8988T (cell line): ENCODE measurements at places on chromosomes 1 and 21.
A peak's percentile ranks its signal among the peaks of the same experiment; 100 is the strongest.

- peak; percentile 66 for DNase-seq
Measured at GRCh38 chr1:23177438-23178380, 9.1 kb upstream of the LUZP1 start.

GRCh38 chr21:35048706-35049617 is at the start of gene RUNX1:
Gene RUNX1, minus strand, starts transcription at chr21:35049302.
- DNase-seq, result no peak

DNA sequence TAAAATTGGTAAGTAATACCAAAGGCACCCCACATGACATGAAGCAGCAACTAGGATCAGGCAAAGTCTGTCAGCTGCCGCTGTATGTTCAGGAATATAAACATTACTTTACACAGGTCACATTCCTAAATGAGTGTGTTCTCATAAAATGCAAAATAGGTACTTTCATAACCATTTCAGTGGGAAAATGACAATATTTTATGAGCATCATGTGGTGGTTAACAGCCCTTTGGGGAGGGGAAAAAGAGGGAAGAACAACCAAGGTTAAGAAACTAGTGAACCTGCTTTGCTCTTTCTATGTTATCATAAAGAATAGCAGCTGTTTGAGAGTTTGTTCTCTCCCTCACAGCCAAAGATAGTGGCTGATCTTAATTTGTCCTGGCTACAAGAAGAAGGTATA is 105.4 kb upstream of the LBR start:
- DNase-seq, result no peak

- DNase-seq, result peak; percentile 9
Measured at GRCh38 chr1:68111519-68112436, 61.4 kb upstream of the DIRAS3 start.

DNA sequence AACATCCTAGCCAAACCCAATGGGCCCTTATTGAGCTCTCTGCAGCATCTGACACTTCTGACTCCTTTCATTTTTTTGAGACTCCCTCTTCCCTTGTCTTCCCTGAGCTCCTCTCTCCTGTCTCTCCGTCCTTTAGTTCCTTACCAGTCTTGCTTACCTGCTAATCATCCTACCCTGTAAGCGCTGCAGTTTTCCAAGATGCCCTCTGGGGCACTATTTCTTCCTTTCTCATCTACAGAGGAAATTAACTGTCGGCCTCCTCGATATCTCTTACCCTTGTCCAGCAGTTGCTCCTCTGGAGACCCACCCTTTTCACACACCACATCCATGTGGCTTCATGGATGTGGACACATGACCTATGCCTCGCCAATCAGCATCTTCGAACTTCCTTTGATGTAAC is 6.8 kb downstream of the GPR161 start:
- DNase-seq, result no peak

DNA sequence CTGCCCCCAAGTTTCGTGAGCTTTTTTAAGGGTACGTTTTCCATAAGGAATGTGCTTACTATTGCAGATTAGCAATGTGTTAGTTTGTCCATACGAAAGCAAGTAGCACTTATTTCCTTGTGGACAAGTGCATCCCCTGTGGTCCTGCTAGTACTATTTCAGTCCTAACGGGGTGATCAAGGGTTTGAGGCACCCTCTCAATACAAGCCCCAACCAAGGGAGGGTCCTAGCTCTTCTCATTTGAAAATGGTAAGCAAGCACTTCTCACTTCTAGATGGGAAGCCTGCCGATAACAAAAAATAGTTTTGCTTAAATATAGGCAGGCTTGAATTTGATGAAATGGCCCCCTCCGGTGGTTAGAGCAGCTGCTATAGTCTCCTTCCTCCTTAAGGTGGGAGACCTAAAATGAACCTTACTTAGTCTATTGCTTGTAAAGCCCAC is 64.0 kb upstream of the HMCN1 start:
- no peak for DNase-seq

GRCh38 chr1:183301239-183301638 is 115.2 kb downstream of the LAMC2 start:
- no peak for DNase-seq

GRCh38 chr1:30744060-30744756 is 13.4 kb downstream of the LAPTM5 start:
- no peak for DNase-seq

DNA sequence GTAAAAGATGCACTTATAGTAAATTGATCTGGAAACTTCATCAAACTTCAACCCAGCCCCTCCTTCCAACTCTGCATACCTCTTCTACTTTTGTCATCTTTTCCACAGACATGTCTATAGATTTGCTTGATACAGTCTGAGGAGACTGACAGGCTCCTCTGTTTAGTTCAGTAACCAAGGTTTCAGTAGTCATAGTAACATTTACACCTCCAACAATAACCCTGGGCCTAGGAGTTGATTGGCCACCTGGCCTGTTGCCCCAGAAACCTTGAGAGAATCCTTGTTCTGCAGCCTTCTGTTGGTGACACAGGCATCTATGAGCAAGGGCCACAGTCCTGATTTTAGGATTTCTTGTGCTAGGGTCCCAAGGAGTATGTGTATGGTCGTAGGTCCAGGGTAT is at the start of gene CFAP141:
Gene CFAP141, minus strand, starts transcription at position 138 of the 400 bp plus-strand sequence. Its CDS starts 26 bp downstream, at position 112.
- DNase-seq, result no peak

DNA sequence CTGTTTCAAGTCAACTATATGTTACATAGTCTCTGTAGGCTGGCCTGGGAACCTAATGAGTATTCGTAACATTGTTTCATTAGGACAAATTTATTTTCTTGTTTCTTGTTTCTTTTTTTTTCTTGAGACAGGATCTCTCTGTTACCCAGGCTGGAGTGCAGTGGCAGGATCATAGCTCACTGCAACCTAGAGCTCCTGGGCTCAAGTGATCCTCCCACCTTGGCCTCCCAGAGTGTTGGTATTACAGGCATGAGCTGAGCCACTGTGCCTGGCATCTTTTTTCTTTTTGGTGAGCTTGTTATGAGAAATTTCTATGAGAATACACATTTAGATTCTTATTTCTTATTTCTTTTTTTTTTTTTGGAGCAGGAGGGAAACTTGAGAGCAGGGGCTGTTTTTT is 6.8 kb downstream of the CENPS start:
- DNase-seq, result no peak

- DNase-seq, result no peak
Measured at GRCh38 chr1:229535230-229535629, 23.3 kb downstream of the ABCB10 start.

GRCh38 chr1:74504125-74504932 is 8.1 kb downstream of the LRRC53 start:
- DNase-seq, result no peak

GRCh38 chr1:94056171-94056570 is 64.8 kb downstream of the ABCA4 start:
- DNase-seq, result no peak

DNA sequence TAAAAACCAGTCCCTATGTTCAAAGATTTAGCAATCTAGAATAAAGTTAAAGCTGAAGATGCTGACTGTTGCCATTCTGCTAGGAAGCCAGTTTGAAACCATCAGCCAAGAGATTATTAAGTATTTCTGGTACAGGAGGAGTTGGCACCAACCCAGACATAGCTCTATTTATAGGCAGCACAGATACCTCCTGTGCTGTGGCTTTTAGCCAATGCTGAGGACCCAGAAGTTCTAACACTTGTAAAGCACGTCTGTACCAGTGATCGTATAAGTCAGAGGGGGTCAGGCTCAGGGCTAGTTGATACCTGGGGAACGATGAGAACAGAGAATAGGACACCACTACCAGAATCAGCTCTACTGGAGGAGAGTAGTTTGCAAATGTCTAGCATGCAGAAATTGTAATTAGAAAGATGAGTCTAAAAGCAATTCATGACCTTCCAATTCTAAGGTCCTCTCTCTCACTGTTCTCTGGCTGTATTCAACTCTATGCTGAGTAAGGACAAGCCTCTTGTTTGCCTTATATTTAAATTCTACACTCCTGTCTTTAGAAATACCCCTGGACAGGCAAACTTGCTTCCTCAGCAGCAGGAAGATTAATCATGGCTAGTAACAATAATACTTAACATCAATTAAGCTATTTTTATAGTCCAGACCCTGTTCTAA is 96.8 kb upstream of the PALMD start:
- DNase-seq, result no peak

DNA sequence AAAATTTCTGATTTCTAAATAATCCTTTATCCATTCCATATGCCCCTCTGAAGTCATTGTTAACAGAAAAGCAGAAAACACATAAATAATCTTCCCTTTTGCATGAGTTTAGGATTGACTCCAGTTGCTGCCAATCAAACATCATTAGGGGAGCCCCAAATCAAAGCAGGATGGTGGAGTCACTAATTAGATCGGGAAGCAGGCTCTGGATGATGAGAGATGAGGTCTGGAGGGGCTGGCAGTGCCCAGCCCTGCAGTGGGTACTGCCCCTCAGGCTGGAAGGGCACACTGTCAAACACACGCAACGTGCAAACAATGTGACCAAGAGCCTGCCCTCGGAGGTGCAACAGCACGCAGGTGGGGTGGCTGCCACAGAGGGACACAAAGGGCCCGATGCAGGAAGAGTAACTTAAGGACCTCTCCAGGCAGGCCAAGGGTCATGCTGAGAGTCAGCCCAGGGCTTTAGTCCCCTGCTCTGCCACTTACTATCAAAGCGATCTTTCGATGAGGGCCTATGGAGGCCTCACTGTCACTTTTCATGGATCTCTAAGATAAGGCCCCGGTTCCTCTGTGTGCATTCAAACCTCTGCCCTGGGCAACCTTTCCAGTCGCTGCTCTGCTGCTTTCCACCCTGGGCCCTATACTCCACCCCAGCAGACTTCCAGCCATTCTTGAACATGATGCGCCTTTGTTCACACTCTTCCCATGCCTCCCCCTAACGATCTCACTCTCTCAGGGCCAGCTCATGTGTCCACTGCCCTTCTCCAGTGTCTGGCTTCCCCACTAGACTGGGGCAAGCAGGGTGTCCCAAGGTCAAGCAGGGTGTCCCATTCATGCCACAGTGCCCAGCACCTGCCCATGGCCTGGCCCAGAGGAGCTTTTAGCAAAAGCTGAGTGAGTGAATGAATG is 98.9 kb downstream of the DMRTB1 start:
- DNase-seq, result no peak

DNA sequence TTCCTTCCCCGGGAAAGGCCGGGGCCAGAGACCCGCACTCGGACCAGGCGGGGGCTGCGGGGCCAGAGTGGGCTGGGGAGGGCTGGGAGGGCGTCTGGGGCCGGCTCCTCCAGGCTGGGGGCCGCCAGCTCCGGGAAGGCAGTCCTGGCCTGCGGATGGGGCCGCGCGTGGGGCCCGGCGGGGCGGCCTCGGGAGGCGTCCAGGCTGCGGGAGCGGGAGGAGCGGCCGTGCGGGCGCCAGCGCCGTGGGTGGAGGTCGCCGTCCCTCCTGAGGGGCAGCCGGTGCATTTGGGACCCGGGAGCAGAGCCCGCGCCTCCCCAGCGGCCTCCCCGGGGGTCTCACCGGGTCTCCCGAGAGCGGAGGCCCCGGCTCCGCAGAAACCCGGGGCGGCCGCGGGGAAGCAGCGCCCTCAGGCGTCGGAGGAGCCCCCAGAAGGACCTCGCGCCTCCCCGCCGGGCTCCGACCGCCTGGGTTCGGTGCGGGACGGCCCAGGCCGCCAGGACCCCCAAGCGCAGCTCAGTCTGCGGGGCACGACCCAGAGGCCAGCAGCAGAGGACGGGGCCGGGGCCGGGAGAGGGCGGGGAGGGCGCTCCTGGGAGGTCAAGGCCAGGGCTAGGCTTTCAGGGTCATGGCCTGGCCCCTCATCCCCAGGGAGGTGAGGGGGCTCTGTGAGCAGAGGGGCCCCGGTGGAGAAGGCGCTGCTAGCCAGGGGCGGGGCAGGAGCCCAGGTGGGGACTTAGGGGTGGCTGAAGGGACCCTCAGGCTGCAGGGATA is 7.2 kb upstream of the SLX9 start:
- DNase-seq, result peak; percentile 87

DNA sequence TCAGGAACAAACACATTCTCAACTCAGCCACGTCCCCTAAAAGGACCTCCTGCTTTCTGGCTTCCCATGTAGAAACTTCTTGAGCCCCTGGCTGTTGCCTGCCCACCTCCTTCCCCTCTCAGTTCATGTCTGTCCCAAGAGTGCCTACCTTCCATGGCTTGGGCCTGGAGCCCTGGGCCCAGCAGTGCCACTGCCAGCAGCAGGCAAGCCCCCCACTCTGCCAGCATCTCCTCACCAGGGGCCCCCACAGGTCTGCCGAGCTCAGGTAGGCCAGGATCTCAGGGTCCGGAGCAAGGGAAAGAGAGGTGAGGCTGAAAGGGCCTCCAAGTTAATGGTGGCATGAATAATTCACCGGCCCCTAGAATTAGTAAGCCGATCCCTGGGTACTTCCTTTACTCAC is at the start of gene CDCP2:
Gene CDCP2, minus strand, starts transcription at position 305 of the 400 bp plus-strand sequence. Its CDS starts 78 bp downstream, at position 227.
- no peak for DNase-seq

DNA sequence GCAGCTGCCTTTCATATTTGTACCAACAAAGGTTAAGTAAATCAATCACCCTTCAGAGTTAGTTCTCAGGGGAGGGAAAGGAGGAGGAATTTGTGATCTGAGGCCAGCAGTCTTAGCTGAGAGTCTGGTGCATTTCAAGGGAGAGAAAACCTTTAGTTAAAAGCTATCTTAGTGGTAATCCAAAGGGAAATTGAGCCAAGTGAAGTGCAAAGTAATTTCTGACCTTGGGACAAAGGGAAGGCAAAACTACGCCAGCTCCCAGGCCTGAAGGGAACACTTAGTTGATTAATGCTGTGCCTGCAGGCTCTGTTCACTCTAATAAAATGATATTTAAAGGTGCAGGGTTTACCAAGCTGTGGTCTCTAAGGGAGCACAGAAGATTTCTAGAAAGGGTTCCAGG is 23.1 kb upstream of the FMOD start:
- DNase-seq, result no peak

- DNase-seq, result no peak
Measured at GRCh38 chr1:47981667-47982350, 15.4 kb downstream of the TRABD2B start.

DNA sequence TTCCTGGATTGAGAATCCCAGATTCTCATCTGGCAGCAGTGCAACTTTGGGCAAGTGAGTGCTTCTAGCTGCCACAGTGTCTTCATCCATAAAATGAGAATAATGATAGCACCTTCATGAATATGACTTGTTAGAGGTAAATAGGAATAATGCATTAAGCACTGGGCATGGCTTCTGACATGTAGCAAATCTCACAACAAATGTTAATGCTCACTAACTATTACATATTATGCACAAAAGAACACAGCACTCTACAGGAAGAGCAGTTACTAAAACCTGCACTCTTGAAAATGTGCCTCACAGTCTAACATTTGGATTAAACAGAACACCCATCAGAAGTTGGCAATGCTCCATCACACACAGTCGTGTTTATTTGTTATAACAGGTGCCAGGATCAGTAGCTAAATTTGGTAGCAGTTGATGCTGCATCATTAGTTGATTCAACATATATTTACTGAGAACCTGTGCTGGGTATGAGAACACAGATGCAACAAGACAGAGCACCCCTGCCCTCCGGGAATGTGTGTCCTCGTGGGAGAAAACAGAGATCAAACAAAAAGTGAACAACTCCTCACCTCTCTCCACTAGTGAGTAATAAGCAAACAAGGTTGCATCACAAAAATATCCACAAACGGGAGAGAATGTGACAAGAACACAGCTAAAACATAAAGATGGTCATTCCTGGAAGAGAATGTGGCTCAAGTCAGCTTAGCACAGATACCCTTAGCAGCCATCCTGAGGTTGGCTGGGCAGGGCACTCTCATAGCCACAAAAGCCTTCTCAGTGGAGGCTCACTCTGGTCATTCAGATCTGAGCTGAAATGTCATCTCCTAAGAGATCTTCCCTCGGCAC is 26.2 kb upstream of the LBR start:
- no peak for DNase-seq

GRCh38 chr1:184326278-184326677 is 60.6 kb upstream of the C1orf21 start:
- no peak for DNase-seq
